ENCODE measurements at places on chromosomes 2 and 18. TPM values are rescaled to one million over a fixed set of nuclear protein-coding genes. Genes with fewer than 3 reads are reported as not detected.
A peak's percentile ranks its signal among the peaks of the same experiment; 100 is the strongest.

- peaks cover 4% of the 10 kb centered on the region for H3K4me1 ChIP-seq
- H3K36me3 ChIP-seq: no peaks in the 10 kb centered on the region
- DNase-seq: no peak
- no peaks in the 10 kb centered on the region for H3K27me3 ChIP-seq
- no peak overlapping the region for H3K4me3 ChIP-seq
Measured at GRCh38 chr18:41798879-41799278, 156.2 kb upstream of the PIK3C3 start.

- peak overlapping the region; percentile 53 for H3K27ac ChIP-seq
- peak overlapping the region; percentile 94 for H3K4me3 ChIP-seq
- H3K4me1 ChIP-seq: peaks cover 13% of the 10 kb centered on the region
- peaks cover 48% of the 10 kb centered on the region for H3K36me3 ChIP-seq
Measured at GRCh38 chr2:218658671-218659257, 659 bp downstream of the ZNF142 start.

Gene ORC2
- polyA plus RNA-seq: 3.4 TPM

- H3K27me3 ChIP-seq: no peaks in the 10 kb centered on the region
- H3K36me3 ChIP-seq: no peaks in the 10 kb centered on the region
- peaks cover 19% of the 10 kb centered on the region for H3K4me1 ChIP-seq
Measured at GRCh38 chr2:46650556-46651001, 171.2 kb downstream of the TMEM247 start.

- H3K4me1 ChIP-seq: no peaks in the 10 kb centered on the region
- no peaks in the 10 kb centered on the region for H3K36me3 ChIP-seq
- DNase-seq: no peak
- no peak overlapping the region for H3K27ac ChIP-seq
- no peak overlapping the region for H3K4me3 ChIP-seq
- H3K27me3 ChIP-seq: no peaks in the 10 kb centered on the region
Measured at GRCh38 chr2:84389794-84390193, 69.3 kb downstream of the SUCLG1 start.

Gene SPP2
- 0.30 TPM for polyA plus RNA-seq

All from SK-N-SH (cell line).